Caco-2 (cell line): ENCODE measurements at places on chromosomes 12 and 14. TPM values are rescaled to one million over a fixed set of nuclear protein-coding genes. Genes with fewer than 3 reads are reported as not detected.

WNT5B gene
- total RNA-seq: 6.9 and 8.5 TPM in 2 replicates

ANO2 gene
- 0.63 and 0.68 TPM in 2 replicates for total RNA-seq

INTS13 gene
- total RNA-seq: 40.1 and 41.5 TPM in 2 replicates

FERMT2 gene
- total RNA-seq: 33.5 and 40.8 TPM in 2 replicates

OR4K2 gene
- not detected in 2 replicates for total RNA-seq

TAS2R42 gene
- total RNA-seq: not detected in 2 replicates

CCDC88C gene
- 26.9 and 29.8 TPM in 2 replicates for total RNA-seq

KLRB1 gene
- not detected in 2 replicates for total RNA-seq

DNA sequence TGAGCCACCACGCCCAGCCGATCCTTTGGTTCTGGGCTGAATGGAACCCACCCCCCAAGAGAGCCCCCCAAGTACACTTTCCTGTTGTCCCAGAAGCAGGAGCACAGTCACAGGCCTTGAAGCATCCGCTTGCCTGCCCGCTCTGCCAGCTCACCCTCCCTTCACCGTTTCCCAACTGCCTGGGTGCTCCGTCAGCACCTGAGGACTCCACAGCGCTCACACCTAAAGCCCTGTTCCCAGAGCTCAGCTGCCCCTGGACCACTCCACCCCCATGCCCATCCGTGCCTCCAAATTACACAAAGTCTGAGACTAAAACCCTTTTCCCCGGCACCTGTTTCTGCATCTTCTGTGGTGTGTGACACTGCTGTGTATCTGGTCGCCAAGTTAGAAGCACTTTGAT lies 44.3 kb upstream of the TRAF3 start:
- no peak for DNase-seq

- no peak for DNase-seq
Observed at GRCh38 chr12:122125452-122126341, 47.1 kb downstream of the MLXIP start.

DNA sequence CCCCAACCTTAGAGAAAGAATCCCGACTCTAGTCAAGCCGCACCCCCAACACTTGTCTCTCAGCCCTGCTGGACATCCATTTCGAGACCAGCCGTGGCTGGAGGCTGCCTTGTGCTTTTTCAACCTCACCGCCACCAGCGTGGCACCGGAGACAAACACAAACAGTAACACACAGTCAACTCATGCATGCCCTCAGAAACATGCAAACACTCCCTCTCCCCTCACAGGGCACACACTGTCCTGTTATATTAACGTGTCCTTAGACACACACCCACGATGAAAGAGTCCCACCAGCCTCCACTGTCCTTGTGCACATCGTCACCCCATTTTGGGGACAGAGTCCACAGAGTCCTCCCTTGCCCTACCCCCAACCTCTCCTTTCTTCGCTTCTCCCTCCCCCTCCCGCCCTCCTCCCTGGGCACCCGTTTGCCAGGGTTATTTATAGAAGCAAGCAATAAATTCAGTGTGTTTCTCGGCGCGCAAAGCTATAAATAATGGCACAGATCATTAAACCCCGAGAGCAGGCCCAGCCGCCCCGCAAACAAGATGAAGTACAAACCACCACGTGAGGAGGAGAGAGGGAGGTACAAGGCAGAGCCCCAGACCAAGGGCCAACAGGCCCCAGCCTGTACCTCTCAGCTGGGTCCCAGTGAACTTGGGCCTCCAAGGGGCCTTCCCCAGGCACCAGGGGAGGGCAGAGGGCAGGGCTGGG lies 27.9 kb downstream of the SMUG1 start:
- DNase-seq: no peak

- no peak for DNase-seq
Observed at GRCh38 chr12:5899675-5900074, 45.4 kb downstream of the ANO2 start.

DNA sequence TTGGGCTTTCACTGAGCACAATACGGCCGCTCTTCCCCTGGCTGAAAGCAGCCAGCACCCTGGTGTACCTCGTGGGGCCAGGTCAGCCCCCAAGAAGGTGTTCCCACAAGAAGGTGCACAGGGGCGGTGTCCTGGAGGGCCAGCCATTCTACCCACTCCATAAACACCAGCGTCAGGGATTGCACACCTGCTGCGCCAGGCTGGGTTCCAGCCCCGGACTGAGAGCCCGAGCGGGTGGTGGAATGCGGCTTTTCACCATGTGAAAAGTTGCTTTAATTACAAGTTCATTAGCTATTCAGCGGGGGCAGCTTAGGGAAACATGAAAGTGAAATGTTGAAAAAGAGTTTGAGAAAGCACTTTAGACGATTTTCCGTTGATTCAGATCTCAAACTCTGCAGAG lies 17.5 kb upstream of the MMP17 start:
- no peak for DNase-seq

- no peak for DNase-seq
Observed at GRCh38 chr12:2550561-2551411, 244.0 kb upstream of the FKBP4 start.

DNA sequence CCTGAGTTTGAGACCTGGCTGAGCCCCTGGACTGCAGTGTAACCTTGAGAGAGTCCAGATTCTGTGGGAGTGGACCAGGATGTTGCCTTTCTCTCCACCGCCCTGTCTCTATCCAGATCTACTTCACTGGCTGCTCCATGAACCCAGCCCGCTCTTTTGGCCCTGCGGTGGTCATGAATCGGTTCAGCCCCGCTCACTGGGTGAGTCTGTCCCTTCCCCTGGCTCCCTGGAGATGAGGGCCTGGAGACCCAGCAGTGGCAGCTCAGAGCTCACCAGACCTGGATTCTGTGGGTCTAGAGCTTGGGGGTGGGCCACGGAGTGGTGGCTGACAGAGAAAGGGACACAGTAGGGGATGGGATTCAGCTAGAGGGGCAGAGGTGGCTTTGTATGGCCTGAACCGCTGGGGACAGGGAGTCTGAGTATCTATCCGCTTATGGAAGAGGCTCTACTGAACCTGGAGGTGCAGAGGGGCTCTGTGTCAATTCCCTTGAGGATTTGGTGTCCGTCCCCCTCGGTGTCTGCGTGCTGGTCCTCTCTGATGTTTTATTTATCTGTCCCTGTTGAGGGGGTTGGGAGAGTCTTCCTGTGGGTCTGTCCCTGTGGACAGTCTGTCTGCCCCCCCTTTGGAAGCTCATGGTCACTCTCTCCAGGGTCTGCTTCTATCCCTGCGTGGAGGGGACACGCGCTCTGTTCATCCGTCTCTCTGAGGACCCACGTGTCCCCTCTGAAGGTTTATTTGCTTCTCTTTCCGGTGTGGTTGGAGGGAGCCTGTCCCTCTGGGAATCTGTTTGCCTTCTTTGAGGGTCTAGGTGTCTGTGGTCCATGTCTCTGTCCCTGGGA lies 2.5 kb downstream of the AQP5 start:
- no peak for DNase-seq

- DNase-seq: peak; percentile 76
Observed at GRCh38 chr12:107091989-107092641, 1.2 kb downstream of the CRY1 start.

DNA sequence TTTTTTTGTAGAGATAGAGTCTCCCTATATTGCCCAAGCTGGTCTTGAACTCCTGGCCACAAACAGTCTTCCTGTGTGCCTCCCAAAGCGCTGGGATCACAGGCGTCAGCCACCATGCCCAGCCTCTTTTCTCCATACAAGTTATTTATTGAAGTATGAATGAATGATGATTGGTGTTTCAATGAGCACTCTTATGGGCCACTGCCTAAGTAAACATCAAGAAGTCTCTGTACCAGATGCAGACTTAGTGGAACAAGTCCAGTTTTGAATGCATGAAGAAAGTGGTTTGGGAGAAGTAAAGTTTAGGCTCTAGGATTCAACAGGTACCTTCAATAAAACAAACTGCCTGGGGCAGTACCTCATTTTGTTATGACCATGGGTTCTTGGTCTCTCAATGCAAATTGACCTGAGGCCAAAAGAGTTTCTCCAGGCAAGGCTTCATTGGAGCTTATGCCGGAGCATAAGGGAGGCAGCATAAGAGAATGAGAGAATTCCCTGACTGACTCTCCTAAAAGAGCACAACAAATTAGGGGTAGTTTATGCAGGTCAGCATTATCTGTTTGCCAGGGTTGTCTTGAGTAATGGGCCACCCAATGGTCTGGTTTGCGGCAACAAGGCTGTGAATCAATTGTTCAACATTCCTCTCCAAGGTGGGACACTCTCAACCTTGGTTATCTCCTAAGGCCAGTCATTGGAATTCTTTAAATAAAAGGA lies 1.1 kb upstream of the GMFB start:
- no peak for DNase-seq

DNA sequence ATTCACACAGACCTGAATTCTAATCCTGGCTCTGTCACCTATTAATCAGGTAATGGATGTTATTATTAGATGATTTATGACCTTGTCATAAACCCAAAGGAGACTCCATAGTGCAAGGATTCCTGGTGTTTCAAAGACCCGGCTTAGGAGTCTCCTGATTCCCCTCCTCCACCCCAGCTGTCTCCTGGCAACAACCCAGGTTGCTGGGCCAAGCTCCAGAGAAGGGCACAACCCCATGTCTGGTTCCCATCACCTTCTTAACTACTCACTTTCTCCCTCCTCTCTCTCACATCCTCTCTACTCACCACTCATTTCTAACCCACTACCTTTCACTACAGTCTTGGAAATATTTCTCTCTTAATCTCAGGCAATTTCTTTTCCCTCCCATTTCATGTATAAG lies 41.6 kb downstream of the RHOJ start:
- no peak for DNase-seq

GRCh38 chr12:12003609-12004008 lies 67.1 kb upstream of the BCL2L14 start:
- no peak for DNase-seq

DNA sequence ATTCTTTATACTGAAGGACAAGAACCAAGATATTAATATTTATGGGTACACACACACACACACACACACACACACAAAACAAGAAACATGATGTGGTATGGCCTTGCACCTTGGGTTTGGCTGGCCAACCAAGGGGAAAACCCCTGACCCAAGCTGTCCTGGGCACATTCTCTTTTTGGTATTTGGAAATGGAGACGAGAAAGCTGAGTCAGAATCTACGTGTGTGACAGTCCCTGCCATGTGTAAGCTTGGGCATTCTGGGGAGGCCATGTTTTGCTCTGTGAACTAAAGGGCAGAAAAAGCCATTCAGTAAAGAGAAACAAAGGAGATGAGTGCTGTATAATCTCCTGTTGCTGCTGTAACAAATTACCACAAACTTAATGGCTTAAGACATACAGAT lies 35.6 kb downstream of the PTGER2 start:
- DNase-seq: no peak

GRCh38 chr12:31227401-31227981 lies 98.5 kb downstream of the SINHCAF start:
- DNase-seq: no peak

GRCh38 chr12:13367973-13368372 lies 171.4 kb downstream of the EMP1 start:
- DNase-seq: no peak

- DNase-seq: peak; percentile 87
Observed at GRCh38 chr14:35533357-35534207, at the start of gene INSM2. Gene INSM2 (plus strand): TSS chr14:35534164. CDS start chr14:35534253, 89 bp downstream.

GRCh38 chr12:43912859-43913258 lies 77.0 kb downstream of the TMEM117 start:
- DNase-seq: no peak

DNA sequence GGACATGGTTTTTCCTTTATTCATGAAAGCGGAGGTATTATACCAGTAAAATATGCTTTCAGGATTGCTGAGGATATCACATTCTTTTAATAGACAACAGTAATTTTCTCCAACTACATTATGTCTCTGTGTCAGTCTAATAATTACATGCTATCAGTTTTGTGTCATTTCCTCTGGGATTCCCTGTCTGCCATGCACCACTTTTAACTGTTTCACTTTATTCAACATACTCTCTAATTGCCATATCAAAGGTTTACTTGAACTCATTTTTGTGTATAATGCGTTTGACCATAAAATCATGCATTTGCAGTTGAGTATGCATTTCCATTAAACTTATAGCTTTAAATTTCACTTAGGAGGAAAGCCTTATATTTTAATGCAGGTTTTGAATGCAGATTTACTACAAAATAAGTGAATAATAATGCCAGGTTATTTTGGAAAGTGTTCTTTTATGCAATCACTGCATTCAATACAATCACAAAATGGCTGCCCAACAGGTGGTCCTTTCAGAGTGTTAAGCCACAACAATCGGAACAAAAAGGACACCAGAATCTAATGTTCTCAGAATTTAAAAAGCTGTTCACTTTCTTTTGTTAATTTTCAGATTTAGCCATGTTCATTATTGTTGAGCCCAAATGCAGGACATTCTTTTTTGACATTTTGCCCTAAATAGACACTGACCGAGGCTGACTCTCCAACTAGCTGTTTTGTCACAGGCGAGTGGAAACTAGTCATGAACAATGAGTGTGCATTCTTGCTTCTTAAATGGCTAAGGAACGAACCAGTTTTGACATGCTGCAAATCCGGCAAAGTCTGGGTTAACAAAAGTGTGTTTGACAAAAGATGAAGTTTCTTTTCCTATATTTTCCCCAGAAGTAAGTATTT lies 40.9 kb downstream of the MBIP start:
- no peak for DNase-seq

DNA sequence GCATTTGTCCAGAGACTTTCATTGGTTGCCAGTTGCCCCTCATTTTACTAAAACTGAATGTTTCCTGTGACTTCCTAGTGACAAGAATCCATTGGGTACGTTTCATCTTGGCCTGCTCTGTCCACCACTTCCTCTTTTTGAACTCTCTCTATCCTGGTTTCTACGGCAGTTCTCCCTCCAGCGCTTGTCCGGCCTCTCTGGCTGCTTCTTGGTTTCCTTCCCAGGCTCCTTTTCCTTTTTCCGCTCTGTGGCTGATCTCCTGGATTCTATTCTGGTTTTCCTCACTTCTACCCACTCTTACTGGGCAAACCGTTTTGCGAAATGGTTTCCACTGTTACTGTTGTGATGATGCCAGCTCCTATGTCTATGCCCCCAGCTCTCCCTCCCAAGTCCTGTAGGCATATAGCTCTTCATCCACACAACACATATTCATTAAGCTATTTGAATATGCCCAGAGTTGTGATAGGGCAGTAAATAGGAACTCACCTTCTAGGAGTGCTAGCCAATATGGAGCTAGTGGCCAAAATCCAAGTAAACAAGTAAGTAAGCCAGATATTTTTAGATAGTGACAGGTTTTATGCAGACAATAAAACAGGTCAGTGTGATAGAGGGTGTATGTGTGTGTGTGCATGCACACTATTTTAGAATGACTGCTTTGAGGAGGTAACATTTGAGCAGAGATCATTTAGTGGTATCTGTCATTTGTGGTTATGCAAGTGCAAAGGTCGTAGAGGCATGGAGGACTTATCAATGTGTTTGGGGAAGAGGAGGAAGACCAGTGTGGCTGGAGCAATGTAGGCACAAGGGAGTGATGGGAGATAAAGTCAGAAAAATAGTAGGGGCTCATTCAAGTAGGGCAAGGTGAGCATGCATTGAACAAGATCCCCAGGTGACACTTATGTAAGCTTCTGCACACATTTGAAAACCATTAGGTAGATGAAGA lies 27.9 kb upstream of the CTDSP2 start:
- no peak for DNase-seq

DNA sequence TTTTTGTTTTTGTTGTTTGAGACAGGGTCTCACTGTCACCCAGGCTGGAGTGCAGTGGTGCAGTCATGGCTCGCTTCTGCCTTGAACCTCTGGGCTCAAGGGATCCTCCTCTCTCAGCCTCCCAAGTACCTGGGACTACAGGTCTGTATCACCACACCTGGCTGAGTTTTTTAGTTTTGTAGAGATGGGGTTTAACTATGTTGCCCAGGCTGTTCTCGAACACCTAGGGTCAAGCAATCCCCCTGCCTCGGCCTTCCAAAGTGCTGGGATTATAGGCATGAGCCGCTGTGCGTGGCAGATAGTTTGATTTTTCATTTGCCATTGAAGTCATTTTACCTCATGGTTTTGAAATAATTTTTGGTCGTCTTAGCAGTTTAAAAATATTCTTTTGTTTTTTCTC lies 94.3 kb upstream of the EIF5 start:
- no peak for DNase-seq
